ENCODE measurements at places on chromosomes 13 and 19. TPM values are rescaled to one million over a fixed set of nuclear protein-coding genes. Genes with fewer than 3 reads are reported as not detected.

DNA sequence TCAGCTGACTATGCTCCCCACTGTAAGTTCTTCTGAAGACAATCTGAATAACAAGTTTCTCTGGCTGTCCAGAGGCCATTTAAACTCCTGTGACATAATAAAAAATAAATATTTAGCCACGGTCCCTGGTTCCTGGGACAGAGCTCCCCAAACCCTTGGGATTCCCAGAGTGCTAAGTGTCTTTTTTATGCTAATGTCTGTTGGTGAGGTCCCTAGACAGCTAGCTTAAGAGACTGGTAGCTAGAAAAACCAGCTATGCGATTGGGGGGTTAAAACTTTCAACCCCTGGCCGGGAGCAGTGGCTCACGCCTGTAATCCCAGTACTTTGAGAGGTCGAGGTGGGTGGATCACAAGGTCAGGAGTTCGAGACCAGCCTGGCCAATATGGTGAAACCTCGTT is 5.9 kb downstream of the EPSTI1 start:
- no peak for DNase-seq
- no peaks in the 10 kb centered on the region for H3K27me3 ChIP-seq
- H3K4me3 ChIP-seq: no peak overlapping the region
- peaks cover 15% of the 10 kb centered on the region for H3K4me1 ChIP-seq
- no peak overlapping the region for H3K27ac ChIP-seq

Gene ZNF846
- total RNA-seq: 10.5 TPM

Gene ANKRD24
- total RNA-seq: 1.1 TPM

Gene ERICH4
- total RNA-seq: not detected

DNA sequence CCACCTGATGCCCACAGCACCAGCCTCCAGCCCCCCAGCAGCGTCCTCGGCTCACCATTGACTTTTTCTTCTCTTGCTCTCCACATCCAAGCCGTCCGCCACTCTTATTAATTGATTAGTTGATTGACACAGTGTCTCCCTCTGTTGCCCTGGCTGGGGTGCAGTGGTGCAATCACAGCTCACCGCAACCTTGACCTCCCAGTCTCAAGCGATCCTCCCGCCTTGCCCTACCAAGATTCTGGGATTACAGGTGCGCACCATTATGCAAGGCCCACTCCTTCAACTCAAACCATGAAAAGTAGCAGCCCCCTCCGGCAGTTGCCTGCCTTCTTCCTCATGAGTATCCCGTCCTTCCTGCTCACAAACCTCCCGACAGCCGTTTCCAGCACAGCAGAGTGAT is 921 bp upstream of the TEX29 start:
- no peaks in the 10 kb centered on the region for H3K36me3 ChIP-seq
- H3K4me3 ChIP-seq: no peak overlapping the region
- no peak for DNase-seq
- H3K27ac ChIP-seq: no peak overlapping the region
- no peaks in the 10 kb centered on the region for H3K27me3 ChIP-seq
- peaks cover 22% of the 10 kb centered on the region for H3K4me1 ChIP-seq

Gene LILRB3
- 23.0 TPM for total RNA-seq

DNA sequence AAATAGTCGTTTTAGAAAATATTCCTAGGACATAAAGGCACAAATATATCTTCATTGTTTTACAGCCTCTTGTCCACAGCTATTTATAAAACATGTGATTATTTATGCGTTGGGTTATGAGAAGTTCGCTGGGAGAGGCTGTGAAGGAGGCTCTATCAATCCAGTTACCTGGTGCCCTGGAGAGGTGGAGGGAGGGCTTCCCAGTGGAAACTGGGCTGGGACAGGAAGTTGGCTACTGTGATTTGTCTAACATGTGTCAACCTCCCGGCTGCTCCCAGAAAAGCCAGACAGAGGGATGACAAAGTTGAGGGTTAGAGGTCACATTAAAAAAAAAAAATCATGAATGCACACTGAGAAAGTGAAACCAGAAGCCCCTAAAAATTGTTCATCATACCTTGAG is 346.5 kb downstream of the ZNF536 start:
- no peak overlapping the region for H3K4me3 ChIP-seq
- no peaks in the 10 kb centered on the region for H3K4me1 ChIP-seq
- H3K27me3 ChIP-seq: no peaks in the 10 kb centered on the region
- no peaks in the 10 kb centered on the region for H3K36me3 ChIP-seq
- no peak overlapping the region for H3K27ac ChIP-seq

DNA sequence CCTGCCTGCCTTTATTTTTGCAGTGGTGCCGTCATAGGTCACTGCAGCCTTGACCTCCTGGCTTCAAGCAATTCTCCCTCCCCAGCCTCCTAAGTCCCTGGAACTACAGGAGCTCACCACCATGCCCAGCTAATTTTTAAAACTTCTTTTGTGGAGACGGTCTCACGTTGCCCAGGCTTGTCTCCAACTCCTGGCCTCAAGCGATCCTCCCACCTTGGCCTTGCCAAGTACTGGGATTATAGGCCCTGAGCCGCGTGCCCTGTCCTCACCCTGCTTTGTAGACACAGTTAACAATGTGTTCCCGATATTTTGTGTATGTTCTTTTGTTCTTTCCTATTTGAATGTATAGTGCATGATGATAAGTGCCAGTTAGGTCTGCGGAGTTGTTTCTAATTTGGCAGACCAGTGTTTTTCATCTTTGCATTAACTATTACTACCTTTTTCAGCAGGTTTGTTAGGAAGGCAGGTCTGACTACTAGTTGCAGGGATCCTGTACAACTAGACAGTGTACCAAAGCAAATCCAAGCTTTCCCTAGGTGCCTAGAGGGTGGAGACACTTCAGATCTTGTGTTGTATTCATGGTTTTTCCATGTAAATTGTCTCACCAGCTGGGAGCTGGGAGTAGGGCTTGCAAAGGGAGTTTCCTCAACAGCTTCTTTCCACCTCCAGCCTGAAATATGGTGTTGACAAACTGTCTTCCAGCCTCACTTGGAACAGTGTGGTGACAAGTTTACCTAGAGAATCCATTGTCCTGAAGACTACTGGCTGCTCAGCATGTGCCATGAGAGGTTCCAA is 9.5 kb upstream of the WTIP start:
- no peak overlapping the region for H3K4me3 ChIP-seq
- no peak for DNase-seq
- H3K27ac ChIP-seq: no peak overlapping the region
- peaks cover 22% of the 10 kb centered on the region for H3K36me3 ChIP-seq
- no peaks in the 10 kb centered on the region for H3K4me1 ChIP-seq
- no peaks in the 10 kb centered on the region for H3K27me3 ChIP-seq

Gene CYP4F22
- total RNA-seq: not detected

DNA sequence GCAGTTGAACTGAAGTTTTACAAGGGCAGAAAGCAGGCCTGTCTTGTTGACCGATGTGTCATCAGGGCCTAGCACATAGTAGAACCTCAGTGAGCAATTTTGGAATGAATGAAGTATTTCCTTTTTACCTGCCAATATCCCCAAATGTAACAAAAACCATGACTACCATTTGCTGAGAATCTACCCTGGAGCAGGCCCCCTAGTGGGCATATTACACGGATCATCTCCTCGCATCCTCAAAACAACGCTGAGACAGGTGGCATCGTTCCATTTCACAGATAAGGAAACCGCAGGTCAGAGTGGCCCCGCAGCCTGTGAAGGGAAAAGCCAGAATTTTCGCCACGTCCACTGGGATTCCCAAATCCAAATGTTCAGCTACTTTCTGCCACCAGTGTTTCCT is 77.9 kb downstream of the CACNA1A start:
- no peaks in the 10 kb centered on the region for H3K27me3 ChIP-seq
- H3K36me3 ChIP-seq: no peaks in the 10 kb centered on the region
- DNase-seq: no peak
- H3K4me1 ChIP-seq: no peaks in the 10 kb centered on the region

Gene SIGLEC6
- 0.23 TPM for total RNA-seq

DNA sequence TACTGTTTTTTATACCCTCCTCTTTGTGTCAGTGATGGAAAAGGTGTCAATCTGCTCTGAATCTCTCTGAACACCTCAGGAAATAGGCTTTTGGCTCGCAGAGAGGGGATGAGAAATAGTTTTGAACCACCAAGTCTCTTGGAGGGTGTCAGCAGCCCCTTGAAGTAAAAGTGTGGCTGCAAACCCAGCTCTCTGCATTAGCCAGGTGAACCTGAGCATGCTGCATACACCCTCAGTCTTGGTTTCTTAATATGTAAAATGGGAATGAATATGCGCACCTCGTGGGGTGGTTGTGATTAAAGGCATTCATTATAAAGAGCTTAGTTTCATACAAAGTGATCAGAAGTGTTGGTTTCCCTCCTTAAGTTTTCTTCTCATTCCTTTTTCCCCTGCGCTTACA is 1.4 kb upstream of the DHRS12 start:
- H3K36me3 ChIP-seq: no peaks in the 10 kb centered on the region
- H3K4me1 ChIP-seq: peaks cover 20% of the 10 kb centered on the region
- H3K27ac ChIP-seq: no peak overlapping the region
- no peak for DNase-seq
- no peaks in the 10 kb centered on the region for H3K27me3 ChIP-seq
- no peak overlapping the region for H3K4me3 ChIP-seq

GRCh38 chr13:67184247-67184646 is 45.9 kb downstream of the PCDH9 start:
- DNase-seq: no peak
- H3K4me1 ChIP-seq: no peaks in the 10 kb centered on the region
- no peaks in the 10 kb centered on the region for H3K36me3 ChIP-seq
- H3K27me3 ChIP-seq: no peaks in the 10 kb centered on the region
- no peak overlapping the region for H3K27ac ChIP-seq
- no peak overlapping the region for H3K4me3 ChIP-seq

Gene SIAH3
- 0.03 TPM for total RNA-seq

GRCh38 chr19:12222980-12223630 is 60.2 kb downstream of the ZNF136 start:
- no peaks in the 10 kb centered on the region for H3K27me3 ChIP-seq
- H3K4me3 ChIP-seq: no peak overlapping the region
- no peaks in the 10 kb centered on the region for H3K4me1 ChIP-seq

Gene CEACAM7
- total RNA-seq: 0.37 TPM

Gene PRDX2
- 166 TPM for total RNA-seq

- no peaks in the 10 kb centered on the region for H3K4me1 ChIP-seq
- no peaks in the 10 kb centered on the region for H3K27me3 ChIP-seq
- peaks cover 11% of the 10 kb centered on the region for H3K36me3 ChIP-seq
These were observed 12.6 kb downstream of the ZSCAN5A start for GRCh38 chr19:56301886-56302620.

GRCh38 chr13:101875091-101875490 is 422.6 kb downstream of the ITGBL1 start:
- no peak overlapping the region for H3K4me3 ChIP-seq
- no peak overlapping the region for H3K27ac ChIP-seq
- no peak for DNase-seq
- no peaks in the 10 kb centered on the region for H3K36me3 ChIP-seq
- no peaks in the 10 kb centered on the region for H3K4me1 ChIP-seq

DNA sequence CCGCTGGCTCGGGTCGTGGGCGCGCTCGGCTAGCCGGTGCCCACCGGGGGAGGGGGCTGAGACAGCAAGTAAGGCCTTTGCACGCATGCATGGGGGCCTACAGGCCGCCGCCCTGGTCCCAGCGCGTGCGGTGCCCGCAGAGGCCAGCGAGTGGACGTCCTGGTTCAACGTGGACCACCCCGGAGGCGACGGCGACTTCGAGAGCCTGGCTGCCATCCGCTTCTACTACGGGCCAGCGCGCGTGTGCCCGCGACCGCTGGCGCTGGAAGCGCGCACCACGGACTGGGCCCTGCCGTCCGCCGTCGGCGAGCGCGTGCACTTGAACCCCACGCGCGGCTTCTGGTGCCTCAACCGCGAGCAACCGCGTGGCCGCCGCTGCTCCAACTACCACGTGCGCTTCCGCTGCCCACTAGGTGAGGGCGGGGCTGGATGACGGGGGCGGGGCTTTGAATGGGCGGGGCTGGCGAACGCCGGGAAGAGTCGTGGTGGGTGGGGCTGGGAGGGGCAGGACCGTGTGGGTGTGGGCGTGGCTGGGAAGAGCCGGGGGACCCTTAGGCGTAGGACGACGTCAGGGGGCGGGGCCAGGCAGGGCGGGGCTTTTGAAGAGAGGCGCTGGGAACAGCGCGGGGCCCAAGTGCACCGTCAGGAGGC is 2.1 kb downstream of the CILP2 start:
- no peaks in the 10 kb centered on the region for H3K36me3 ChIP-seq
- peak; percentile 80 for DNase-seq
- no peak overlapping the region for H3K4me3 ChIP-seq
- peaks cover 10% of the 10 kb centered on the region for H3K27me3 ChIP-seq

Gene ZNF578
- 5.2 TPM for total RNA-seq

Gene SEMA6B
- total RNA-seq: 22.8 TPM

- peaks cover 7% of the 10 kb centered on the region for H3K4me1 ChIP-seq
- no peaks in the 10 kb centered on the region for H3K27me3 ChIP-seq
- no peaks in the 10 kb centered on the region for H3K36me3 ChIP-seq
- DNase-seq: no peak
These were observed 80.4 kb downstream of the INSR start for GRCh38 chr19:7213628-7214323.

- peaks cover 22% of the 10 kb centered on the region for H3K4me1 ChIP-seq
- peaks cover 11% of the 10 kb centered on the region for H3K36me3 ChIP-seq
- no peaks in the 10 kb centered on the region for H3K27me3 ChIP-seq
- DNase-seq: peak; percentile 56
- H3K27ac ChIP-seq: peak overlapping the region; percentile 48
These were observed 107.0 kb downstream of the KL start for GRCh38 chr13:33123066-33123859.

- H3K4me1 ChIP-seq: peaks cover 11% of the 10 kb centered on the region
- no peaks in the 10 kb centered on the region for H3K36me3 ChIP-seq
- no peak for DNase-seq
- no peak overlapping the region for H3K4me3 ChIP-seq
- no peak overlapping the region for H3K27ac ChIP-seq
- H3K27me3 ChIP-seq: no peaks in the 10 kb centered on the region
These were observed 105.0 kb downstream of the MBNL2 start for GRCh38 chr13:97327086-97327485.

Gene IL11
- total RNA-seq: 0.74 TPM

Gene SHISA7
- 0.14 TPM for total RNA-seq

DNA sequence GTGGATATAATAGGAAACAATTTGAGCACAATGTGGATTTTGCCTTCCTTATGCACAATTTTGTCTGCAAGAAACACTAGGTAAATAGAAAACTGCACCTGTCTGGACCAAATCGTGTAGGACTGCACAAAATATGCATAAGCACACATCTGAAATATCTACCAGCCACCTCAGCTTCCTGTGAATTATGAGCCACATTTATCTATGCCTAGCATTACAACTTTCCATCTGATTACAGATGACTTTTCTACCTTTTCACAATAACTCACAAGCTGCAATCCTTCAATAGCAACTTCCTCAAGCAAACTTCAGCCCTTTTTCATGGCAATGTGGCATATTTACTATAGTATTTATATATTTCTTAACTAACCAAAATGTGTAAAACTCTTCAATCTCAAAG is 5.7 kb upstream of the RFX2 start:
- H3K27me3 ChIP-seq: no peaks in the 10 kb centered on the region
- no peak for DNase-seq
- H3K4me3 ChIP-seq: no peak overlapping the region

- H3K27ac ChIP-seq: no peak overlapping the region
- no peak overlapping the region for H3K4me3 ChIP-seq
- H3K27me3 ChIP-seq: no peaks in the 10 kb centered on the region
- H3K36me3 ChIP-seq: no peaks in the 10 kb centered on the region
- no peaks in the 10 kb centered on the region for H3K4me1 ChIP-seq
These were observed 3.5 kb upstream of the TEX26 start for GRCh38 chr13:30928978-30929377.
